Naive thymus-derived CD8-positive, alpha-beta T cell (primary cell): ENCODE measurements at places on chromosomes 11 and 22. TPM values are rescaled to one million over a fixed set of nuclear protein-coding genes. Genes with fewer than 3 reads are reported as not detected.

CLMP gene
- not detected for total RNA-seq

APOL4 gene
- not detected for total RNA-seq

WT1 gene
- not detected for total RNA-seq

ISX gene
- not detected for total RNA-seq

KRTAP5-10 gene
- total RNA-seq = not detected
